ENCODE measurements at places on chromosomes 16 and 17.
A peak's percentile ranks its signal among the peaks of the same experiment; 100 is the strongest.

- DNase-seq = no peak
Measured at GRCh38 chr16:86243571-86244154, 266.7 kb upstream of the FOXF1 start.

GRCh38 chr16:2482708-2483534 is 8.0 kb downstream of the TBC1D24 start:
- peak; percentile 60 for DNase-seq

GRCh38 chr17:66430846-66431795 is 128.7 kb downstream of the PRKCA start:
- DNase-seq = peak; percentile 28

- peak; percentile 12 for DNase-seq
Measured at GRCh38 chr16:72621651-72622050, 426.3 kb downstream of the ZFHX3 start.

GRCh38 chr16:22664132-22664531 is 149.8 kb upstream of the HS3ST2 start:
- no peak for DNase-seq

DNA sequence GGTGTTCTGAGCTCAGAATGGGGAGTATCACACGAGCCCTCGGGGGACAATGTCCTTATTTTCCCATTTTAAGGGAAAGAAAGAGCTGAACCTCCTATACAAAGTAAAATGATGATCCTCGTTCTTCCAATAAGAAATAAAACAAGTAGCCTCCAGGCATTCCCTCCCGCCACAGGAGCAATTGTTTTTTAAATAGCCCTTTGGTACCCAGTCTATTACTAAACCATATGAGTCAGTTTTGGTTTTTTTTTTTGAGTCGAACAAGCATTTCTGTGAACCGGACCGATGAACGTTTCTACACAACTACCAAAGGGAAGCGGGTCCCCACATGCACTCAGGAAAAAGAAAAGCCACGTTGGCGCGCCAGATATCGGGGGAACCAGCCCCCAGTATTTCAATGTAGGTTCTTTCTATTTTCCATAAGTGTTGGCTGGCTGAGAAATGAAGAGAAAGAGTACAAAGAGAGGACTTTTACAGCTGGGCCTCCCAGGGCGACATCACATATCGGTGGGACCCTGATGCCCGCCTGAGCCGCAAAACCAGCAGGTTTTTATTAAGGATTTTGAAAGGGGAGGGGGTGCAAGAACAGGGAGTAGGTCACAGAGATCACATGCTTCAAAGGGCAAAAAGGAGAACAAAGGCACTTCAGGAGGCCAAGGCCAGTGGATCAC is 3.8 kb upstream of the DCXR start:
- no peak for DNase-seq
